ENCODE measurements at places on chromosomes 7 and 10.

GRCh38 chr7:36736090-36736898 lies 12.0 kb upstream of the AOAH start:
- DNase-seq = no peak

- no peak for DNase-seq
These were observed 72.8 kb upstream of the ZNF722 start for GRCh38 chr7:63925626-63926460.

DNA sequence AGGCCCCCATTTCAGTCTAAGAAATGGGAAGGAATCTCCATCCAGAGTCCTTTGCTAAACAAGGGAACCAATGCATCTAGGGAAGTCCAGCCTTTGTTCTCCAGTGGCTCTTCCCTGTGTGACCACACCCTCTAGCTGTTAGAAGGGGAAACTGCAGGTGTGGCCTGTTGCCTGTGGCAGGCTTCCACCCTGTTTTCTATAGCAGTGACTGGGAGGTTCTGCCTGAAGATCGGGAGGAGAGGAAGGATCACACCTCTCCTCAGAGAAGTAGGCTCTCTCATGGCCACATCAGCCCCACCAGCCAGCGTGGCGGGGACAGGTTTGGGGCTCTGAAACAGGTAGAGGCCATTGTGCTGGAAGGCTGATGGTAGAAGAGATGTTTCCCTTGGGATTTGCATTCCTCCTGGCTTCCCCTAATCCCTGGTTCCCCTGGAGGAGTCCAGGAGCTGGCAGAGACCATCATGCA lies 47.7 kb upstream of the TRIM8 start:
- no peak for DNase-seq

DNA sequence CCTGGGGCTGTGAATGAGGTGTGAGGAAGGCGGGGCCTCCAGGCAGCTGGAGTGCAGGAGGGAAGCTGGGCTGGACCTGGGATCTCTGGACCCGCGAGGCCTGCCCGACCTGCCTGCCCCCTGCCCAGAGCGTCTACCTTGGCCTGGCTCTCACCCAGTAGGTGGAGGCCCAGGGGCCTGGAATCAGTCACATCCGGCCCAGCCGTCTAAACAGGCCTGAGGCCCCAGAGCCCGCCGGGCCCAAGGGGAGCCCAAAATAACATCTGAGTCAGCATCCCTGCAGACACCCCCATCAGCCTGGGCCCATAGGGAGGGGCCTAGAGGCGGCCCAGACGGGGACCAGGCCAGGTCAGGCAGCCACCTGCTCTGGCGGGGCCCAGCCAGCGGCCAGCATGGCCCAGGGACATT lies 15.1 kb upstream of the ELN start:
- DNase-seq = no peak

DNA sequence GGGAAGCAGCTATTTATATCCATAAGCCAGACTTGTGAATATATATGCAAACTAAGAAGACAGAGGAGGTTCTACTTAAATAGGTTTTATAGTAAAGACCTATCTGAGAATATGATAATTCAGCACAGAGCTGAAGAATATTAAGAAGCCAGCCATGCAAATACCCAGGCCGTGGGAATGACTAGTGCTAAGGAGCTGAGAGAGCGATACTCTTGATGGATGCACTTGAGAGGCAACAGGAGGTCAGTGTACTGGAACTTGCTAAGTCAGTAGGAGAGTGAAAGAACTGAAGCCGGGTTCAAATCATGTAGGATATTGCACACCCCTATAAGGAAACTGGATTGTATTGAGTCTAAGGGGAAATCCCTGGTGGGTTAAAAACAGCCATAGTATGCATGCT lies 943.6 kb upstream of the MBL2 start:
- DNase-seq = no peak
